ENCODE measurements at places on chromosomes 3 and 15.

GRCh38 chr3:59772416-59773408 lies 722.9 kb upstream of the CFAP20DC start:
- no peak for DNase-seq

- no peak for DNase-seq
Observed at GRCh38 chr15:45225506-45226273, 26.3 kb upstream of the SLC28A2 start.

DNA sequence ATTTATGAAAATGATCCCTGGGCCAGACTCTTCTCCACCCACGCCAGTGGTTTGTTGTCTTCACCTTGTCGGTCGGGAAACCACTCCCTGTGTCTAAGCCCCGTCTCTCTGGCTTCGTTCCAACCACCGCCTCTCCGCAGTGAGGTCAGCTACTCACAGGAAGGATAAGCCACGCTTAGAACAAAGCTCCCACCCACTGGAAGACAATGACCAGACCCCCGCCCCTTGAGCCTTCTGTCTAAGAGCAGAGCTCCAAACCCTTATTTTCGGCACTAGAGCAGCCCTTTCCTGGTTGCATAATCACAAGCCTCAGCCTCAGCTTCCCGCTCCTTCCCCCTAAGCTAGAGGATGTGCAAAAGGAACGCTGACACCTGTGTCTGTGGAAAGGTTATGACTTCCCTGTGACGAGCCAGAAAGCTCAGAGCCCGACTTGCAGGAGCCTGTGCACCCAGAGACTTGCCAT lies 114.9 kb upstream of the MEF2A start:
- DNase-seq, result no peak

GRCh38 chr15:41689834-41690233 lies 29.6 kb downstream of the MGA start:
- DNase-seq, result no peak

DNA sequence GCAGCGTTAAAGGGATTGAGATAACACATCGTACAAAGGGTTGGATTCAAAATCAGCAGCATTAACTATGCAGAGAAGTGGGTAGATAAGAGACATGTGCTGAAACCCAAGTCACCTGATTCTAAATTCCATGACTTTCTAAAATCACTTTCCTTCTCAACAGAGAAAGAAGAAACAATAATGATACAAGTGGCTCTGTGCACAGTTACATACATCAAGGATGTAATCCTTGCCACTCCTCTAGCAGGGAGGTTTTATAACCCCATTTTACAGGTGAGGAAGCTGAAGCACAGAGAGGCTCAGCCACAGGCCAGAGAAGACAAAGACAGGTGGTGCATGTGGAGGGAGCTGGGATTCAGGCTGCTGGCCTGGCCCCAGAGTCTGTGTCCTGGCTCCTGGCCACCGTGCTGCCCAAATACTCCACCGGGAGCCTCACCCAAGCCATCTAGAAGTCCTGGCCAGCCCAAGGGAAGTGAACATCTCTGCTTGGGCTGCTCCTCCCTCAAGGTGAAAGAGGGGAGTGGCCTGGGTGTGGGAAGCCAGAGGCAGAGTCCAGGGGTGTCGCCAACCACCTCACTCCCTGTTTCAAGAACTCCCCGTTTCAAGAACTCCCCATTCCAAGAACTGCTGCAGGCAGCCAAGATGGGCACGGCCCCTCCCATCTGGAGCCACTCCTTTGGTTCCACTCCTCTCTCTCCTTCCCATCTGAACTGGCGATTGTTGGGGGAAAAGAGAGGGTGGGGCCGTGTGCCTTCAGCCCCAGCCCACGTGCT lies 147.1 kb downstream of the NUP210 start:
- DNase-seq, result no peak

- DNase-seq, result no peak
Observed at GRCh38 chr3:109396806-109397205, 59.5 kb upstream of the DPPA4 start.

DNA sequence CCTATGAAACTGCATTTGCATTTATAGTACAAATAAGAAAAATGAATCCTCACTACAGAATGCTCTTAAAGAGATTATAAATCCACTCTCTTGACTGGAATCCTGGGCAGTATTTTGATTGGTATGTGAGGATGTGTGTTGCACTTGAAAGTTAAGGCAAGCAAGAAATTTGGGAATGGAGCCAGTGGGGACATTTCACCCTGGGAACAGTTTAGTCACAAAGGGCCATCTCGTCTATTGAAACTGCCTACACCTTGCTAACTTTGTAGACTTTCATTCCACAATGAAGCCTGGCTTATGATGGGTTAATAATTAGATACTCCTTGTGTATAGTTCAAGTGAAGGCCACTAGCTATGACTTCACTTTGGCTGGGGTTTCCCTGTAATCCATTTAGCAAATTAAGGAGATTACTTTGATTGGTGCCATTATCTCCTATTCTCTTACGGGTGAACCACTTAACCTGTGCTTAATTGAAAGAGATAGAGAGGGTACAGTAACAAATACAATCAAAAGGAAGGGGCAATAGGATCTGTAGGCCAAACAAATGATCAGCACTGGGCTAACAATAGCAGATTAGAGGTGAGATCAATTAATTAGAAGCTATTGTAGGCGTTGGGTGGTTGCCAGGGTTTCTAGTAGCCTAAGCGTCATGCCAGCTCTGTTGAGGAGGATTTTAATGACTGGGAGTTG lies 146.9 kb upstream of the RARB start:
- DNase-seq, result no peak

DNA sequence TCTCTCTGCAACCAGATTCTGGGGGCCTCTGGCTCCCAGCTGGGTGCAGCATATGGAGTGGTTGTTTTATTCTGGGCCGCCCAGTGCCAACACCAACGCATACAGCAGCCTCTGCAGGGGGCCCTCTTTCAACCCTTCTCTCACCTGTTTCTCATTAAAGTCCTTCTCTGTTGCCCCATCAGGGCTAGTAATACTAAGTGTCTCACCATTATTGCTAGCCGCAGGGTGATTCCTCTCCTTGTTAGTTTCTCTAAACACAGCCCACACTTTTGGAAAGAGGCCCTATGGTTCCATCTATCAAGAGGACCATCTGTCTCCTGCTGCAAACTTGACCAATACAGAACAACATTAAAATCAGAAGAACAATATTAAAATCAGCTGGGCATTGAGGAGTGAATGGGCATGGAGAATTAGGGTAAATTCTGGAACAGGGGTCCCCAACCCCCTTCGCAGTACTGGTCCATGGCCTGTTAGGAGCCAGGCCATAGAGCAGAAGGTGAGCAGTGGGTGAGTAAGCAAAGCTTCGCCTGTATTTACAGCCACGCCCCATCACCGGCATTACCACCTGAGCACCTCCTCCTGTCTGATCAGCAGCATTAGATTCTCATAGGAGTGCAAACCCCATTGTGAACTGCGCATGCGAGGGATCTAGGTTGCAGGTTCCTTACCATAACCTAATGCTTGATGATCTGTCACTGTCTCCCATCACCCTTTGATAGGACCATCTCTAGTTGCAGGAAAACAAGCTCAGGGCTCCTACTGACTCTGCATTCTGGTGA lies 36.5 kb downstream of the ALS2CL start:
- no peak for DNase-seq

- DNase-seq, result no peak
Observed at GRCh38 chr3:38046821-38047220, 7.8 kb downstream of the DLEC1 start.

- DNase-seq, result no peak
Observed at GRCh38 chr3:152621006-152621868, 213.7 kb upstream of the P2RY1 start.
